CD4-positive, alpha-beta T cell treated with Interleukin-4 for 4 hours (primary cell): ENCODE measurements at places on chromosomes 3 and 15.

DNA sequence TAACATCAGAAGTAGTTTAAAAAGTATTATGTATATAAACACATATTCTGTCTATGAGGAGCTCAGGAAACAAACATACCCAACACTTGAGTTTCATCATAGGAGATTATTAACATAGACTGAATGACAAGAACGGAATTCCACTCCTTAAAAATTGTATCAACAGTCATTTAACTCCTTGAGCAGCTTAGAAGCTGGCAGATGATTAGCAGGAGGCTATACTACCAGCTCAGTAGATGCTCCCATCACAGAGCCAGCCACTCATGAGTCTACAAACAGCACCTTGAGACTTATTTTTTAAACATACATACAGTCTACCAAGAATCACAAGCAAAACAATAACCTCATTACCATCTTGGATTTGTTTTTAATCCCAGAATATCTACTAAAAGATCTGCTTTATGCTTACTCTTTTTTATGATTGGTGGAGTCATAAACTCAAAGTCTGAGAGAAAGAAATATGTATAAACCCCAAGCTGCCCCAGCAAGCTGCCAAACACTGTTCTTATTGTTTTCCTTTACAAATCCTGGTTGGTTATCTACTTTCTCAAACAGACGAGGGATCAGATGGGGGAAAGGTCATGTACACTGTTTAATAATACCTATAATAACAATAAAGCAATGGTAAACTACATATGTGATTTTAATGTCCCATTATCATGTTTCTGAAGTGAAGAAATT, 59.5 kb downstream of the CBLB start:
- DNase-seq = no peak

DNA sequence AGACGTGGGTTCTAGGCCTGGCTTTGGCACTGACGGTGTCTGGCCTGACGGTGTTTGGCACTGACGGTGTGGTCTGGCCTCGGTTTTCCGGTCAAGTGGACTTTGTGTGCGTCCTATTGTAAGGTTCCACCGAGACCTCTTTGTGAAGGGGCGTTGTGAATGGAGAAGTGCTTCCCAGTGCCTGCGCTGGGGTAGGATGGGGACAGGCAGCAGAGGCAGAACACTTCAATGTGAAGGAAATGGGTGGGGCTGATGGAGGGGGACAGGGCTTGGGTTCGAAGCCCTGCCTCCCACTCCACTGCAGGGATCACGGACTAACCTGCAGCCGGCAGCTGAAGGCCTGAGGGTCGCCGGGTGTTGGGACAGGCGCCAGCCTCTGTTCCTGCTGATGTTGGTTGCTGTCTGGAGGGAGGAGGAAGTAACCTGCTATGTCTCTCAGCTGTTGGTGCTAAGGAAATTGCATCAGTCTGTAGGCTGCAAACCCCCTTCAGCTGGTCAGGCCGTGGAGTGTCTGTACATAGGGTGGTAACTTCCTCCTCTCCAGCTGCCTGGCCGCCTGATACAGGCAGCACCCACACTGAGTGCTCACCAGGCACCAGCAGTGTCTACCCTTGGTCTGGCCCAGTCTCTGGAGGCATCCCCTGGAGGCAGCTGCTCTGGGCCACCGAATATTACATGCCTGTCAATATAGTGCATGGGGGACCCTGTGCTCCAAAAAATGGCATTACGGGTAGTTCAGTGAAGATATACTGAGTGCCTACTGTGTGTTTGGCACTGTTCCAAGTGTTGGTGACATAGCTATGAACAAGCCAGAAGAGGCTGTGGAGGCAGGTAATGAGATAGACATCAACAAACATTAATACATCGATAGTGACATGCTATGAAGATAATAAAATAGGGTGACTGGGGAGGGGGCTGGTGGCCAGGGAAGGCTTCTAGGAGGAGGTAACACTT, 1.1 kb downstream of the TM6SF1 start:
- DNase-seq = peak; percentile 15

DNA sequence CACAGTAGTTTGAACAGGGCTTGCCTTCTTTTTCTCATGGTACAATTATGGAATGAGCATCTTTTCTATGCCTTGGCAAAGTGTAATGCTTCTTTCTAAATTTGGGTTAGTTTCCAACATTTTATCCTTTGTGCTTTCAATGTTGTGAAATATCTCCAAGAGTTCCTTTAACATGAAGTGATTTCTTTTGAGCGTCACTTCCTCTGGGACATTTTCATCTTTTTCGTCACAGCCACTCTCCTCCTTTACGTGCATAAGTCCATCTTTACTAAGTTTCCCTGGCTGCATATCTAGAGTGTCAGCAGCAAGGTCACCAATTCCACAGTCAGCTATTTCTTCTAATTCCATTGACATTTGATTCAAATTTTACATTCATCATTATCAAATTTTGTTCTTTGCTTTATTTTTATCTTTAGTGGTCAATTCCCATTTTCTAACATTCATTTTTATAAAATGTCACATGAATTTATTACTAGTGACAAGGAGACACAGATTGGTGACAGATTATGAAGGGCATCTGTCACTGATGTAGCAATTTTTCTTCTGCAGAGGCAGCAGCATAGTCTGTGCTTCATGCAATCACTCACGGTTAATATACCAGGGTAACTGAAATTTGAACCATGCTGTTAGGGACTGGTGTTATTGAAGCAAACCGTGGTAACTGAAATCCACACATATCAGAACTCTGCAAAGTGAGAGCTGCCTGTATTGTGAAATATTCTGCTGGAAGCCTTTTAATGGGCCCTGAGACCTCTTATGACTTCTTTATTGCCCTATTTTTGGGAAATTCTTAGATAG, 126.5 kb upstream of the THBS1 start:
- DNase-seq = no peak

DNA sequence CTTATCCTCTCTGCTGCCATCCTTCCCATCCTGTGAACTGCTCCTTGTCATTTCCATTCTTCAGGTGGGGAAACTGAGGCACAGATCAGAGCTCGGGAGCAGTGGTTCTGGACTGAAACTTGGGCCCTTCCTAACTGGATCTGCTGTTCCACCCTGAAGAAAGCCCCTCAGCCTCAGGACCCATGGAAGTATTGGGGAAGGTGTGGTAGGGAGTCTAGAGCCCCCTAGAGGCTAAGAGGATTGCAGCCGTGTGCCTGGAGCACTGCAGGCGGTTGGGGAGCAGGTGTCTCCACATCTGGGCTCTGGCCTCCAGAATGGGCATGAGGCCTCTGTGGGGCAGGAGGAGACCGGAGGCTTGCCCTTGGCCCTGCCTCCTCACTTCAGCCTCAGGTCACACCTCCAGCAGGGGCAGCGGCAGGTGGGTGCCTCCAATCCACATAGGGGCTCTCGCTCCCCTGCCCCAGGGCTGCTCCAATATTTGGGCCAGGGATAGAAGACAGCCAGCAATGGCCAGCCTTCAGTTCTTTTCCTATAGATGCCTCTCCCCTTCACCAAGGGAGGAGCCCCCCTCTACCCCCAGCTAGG, 28.1 kb downstream of the DNAJB8 start:
- no peak for DNase-seq

DNA sequence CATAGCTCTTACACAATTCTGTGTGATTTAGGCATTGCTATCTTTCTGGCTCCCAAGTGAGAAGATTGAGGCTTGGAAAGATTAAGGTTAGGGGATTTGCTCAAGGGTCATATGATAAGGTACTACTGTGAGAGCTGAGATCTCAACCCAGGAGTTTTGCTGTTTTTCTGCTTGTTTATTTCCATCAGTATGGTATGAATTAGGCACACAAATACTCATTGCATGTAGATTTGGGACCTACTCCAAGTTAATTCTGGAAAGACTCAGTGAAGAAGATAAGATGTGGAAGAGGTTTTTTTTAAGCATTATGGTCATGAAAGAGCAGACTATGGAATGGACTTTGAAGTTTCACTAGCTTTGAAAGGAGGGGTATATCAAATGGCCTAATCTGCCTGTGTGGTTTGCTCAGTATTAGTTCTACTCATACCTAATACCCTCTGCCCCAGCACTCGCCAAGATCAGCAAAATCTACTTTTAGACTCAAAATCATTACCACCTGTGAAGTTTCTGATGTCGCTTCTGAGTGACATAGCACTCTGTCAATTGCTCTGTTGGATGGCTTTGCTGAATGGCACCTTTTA, 12.5 kb downstream of the MBNL1 start:
- no peak for DNase-seq

DNA sequence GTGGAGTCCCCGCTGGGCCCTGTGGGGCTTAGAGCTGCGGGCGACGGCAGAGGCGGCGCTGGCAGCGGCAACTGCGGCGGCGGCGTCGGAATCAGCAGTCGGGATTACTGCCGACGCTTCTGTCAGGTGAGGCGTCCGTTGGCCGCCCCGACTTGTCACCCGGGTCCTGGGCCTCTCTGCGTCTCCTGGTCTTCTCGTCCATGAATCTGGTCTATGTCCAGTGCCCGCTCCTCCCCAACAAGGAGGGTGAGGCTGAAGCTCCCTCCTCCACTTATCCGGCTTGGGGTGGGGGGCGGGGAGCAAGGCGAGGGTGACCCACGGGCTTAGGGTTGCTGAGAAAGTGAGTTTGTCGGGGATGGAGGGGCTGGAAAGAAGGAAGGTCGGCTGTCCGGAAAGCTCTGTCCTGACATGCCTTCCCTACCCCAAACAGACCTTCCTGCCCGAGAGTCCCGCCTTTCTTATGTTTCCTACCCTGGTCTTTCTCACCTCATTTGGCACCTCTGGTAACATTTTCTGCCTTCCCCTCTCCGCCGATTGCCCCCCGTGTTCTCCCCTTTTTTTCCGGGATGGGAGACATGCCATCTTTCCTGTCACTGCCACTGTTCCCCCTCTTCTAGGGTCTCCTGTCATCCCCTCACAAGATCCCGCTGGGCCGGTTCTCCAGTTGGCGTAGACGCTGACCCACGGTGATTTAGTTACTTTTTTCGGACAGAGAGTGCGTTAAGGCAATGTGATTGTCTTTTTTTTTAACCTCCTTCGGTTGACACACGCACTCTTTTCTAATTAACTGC, 520 bp downstream of the ZNF654 start:
- DNase-seq = no peak

- no peak for DNase-seq
Measured at GRCh38 chr15:38826880-38827279, 262.3 kb upstream of the RASGRP1 start.

DNA sequence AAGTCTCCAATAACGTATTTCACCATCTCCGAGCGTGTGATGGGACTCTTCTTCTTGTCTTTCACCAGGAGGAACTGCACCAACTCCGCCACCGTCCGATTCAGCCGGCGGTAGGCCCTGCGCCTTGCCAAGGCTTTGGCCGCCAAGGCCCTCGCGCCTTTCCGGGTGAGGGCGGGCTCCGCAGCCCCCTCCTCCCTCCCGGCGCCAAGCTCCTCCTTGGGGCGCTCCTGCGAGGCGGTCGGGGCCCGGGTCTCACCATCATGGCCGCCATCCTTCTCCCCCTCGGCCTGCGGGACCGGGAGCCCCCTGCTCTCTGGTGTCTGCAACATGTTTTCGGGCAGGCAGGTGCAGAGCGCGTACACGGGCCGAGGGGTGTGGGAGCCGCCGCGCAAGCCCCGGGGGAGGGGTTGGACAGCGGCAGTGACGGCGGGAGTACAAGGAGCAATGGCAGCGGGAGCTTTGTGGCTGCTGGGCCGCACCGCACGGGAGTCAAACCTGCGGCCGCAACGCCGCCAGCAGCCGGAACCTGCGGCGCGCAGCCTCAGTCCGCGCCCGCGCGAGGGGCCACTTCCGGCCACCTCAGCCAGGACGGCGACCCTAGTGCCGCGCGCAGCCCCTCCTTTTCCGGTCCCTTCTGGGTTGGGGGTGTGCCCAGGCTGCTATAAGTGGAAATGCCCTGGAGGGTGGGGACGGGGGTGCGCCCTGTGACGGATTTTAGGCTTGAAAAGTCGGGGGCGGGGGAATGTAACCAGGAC, at the start of gene MAGEF1:
Gene MAGEF1 (minus strand): TSS at position 572 of the 755 bp plus-strand sequence. CDS start 243 bp downstream, at position 329.
- peak; percentile 65 for DNase-seq

GRCh38 chr3:111152496-111152895, 80.9 kb downstream of the NECTIN3 start:
- no peak for DNase-seq

DNA sequence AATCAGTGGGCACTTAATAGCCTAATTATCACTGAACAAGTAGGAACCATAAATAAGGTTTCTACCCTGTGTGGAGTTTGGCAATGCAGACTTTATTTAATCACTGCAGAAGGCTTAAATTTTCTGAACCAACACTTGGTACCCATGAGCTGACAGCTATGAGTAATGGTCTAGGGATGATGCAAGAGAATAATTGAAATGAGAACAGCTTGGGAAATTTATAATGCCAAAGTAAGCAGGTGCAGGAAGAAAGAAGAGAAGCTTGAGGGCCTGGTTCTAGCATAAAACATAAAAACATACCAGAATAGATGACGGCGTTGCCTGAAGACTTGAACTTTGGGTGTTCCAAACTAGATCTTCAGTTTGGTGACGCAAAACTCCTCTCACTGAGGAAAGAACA, 67.0 kb downstream of the IMPG2 start:
- DNase-seq = no peak

- peak; percentile 34 for DNase-seq
Measured at GRCh38 chr15:67762610-67763368, 62.5 kb upstream of the SKOR1 start.

GRCh38 chr3:158882445-158882844, 80.6 kb downstream of the MFSD1 start:
- DNase-seq = no peak

GRCh38 chr3:195040773-195041520, 230.0 kb downstream of the XXYLT1 start:
- DNase-seq = no peak

- DNase-seq = peak; percentile 71
Measured at GRCh38 chr3:44439499-44440295, 37.8 kb downstream of the ZNF445 start.

DNA sequence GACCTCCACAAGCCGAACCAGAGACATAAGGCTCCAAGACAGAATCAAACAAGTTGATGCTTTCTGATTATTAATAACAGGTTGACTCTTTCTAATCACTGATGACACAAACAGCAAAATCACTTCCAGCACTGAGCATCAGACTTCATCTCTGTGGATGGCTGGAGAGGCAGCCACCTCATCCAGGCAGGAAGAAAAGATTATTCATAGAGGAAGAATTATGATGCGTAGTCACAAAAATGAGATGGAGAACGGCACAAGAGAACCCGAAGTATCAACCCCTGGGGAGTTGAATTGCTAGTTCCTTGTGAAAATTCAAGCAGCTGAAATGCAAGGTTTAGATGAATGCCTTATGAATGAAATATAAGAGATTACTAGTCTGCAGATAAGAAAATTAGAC, 49.9 kb upstream of the LMCD1 start:
- DNase-seq = no peak

DNA sequence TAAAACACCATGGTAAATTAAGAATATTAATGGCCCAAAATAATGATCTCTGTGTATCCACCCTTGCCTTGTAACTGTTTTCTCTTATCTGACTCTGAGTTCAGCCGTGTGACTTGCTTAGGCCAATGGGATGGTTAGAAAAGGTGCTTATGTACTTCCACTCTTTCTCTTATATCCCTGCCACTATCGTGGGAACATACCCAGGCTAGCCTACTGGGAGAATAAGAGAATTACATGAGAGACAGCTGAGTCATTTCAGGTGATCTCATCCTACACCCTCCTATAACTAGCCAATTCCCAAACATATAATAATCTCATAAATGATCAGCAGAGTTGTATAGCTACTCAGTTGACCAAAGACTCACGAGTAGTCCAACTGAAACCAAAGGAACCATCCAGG, 98.3 kb upstream of the ABI3BP start:
- DNase-seq = no peak
